ENCODE measurements at places on chromosomes 2 and 18.

- peak; percentile 64 for DNase-seq
Measured at GRCh38 chr2:168758970-168759820, 43.2 kb upstream of the NOSTRIN start.

DNA sequence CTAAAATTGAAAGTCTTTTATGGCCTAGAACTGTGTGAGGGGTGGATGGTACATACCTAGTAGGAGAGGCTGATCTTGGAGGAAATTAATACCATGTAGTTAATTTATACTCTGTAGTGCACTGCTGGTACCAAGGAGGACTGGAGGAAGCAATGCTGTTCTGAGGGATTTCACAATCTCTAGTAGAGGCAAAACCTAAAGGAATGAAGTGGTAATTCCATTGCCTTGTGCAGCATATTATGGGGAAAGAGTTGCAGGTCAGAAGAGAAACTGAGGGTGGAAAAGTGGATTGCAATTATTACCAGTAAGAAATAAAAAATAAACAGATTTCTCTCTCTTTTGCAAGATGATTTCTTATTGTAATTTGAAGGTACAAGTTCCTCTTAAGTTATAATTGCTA lies 2.2 kb downstream of the ABI2 start:
- DNase-seq = no peak

- DNase-seq = no peak
Measured at GRCh38 chr2:11663427-11663826, 6.6 kb downstream of the NTSR2 start.

- DNase-seq = no peak
Measured at GRCh38 chr2:8840475-8841091, 3.2 kb upstream of the KIDINS220 start.

DNA sequence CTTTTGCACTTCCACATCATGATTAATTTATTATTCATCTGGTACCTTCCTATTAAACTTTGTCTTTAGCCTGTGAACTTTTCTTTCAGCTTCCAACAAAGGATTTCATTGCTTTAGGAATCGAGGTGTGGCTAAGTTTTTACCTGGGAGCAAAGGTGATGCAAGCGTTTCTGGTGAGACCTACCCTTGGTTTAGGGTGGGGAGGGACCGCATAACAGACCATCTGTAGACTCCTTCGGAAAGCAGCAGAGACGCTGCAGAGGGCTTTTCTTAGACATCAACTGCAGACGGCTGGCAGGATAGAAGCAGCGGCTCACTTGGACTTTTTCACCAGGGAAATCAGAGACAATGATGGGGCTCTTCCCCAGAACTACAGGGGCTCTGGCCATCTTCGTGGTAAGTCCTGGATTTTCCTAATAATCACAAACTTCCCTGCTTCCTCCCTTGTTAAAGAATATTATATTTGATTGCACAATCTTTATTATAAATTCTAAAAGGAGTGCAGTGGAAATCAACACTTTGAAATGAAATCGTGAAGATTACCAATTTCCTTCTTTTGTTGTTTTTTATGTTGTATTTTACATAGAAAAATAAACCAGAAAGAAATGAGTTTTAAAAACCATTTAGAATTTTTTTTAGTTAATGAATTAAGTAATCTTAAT lies at the start of gene DSG3:
TSS of gene DSG3 (plus strand) at position 212 of the 662 bp plus-strand sequence. CDS start at position 349, 137 bp downstream.
- no peak for DNase-seq

- no peak for DNase-seq
Measured at GRCh38 chr2:211333377-211333776, 777.0 kb downstream of the CPS1 start.

GRCh38 chr18:57973889-57974288 lies 70.1 kb upstream of the NEDD4L start:
- no peak for DNase-seq

DNA sequence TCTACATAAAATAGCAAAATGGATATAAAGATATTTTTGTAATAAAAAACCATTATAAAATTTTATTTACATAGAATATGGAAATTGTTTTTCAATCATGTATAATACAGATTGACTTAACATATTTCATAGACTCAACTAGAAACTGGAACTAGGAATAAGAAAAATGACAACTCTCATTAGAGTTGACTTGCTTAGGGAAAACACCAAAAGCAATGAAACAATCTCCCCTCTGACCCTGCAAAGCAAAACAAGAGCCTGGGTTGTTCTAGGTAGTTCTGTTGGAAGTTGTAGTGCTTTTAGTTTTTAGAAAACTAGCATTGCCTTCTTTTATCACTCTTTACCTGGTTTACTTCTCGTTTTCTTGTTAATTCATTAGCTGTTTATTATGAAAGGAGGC lies 32.2 kb upstream of the MTIF2 start:
- DNase-seq = no peak

GRCh38 chr2:214515111-214515510 lies 104.3 kb downstream of the VWC2L start:
- no peak for DNase-seq

GRCh38 chr2:138565230-138565598 lies 63.6 kb downstream of the SPOPL start:
- DNase-seq = no peak

GRCh38 chr2:24015562-24016375 lies 5.9 kb downstream of the MFSD2B start:
- no peak for DNase-seq

GRCh38 chr2:238288650-238289573 lies 502 bp upstream of the PER2 start:
- peak; percentile 90 for DNase-seq

DNA sequence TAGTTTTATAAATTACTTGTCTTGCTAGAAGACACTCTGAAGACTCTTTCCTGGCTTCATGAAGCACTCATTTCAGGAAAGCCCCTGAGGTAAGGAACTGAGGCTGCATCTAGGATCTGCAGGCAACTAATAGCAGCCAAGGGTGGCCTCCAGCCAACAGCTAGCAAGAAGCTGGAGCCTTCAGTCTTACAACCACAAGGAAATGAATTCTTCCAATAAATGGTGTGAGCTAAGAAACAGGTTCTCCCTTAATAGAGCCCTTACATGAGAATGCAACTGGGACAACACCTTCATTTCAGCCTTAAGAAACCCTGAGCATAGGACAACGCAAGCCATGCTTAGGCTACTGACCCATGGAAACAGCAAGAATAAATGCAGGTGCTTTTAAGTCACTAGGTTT lies 254.6 kb upstream of the RBBP8 start:
- DNase-seq = no peak

- DNase-seq = peak; percentile 34
Measured at GRCh38 chr2:241105641-241106040, 3.6 kb upstream of the MTERF4 start.

DNA sequence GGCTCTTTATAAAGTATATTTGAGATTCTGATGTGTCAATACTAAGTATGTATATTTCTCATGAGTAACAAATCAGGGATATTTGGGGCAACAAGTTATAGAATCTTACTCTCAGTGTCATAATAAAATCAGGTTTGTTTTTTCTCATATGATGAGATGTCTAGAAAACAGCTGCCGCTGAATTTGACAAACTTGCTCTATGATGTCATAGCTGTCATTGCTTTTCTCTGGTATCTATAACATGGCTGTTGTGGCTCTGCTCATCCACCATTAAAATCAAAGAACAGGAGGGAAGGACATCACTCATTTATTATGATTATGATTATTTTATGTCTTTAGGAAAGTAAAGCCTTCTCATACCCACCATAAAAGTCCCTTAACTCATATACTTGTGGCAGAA lies 417.2 kb upstream of the LRRTM4 start:
- DNase-seq = no peak

DNA sequence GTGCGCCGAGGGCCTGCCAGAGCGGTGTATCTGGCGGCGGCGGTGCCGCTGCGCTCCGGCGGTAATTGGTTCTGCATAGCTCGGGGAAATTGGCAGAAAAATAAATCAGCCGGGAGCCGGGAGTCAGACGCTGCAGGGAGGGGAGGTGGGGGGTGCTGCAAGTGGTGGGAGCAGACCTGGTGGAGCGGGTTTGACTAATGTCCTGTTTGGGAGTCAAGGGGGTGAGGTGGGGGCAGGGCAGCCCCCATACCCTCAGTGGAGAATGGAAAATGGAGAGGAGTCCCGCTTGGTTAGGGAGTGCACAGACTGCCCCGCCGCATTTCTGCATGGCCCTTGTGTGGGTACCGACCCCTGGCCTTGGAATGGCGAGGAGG lies 107.3 kb downstream of the DYSF start:
- no peak for DNase-seq

DNA sequence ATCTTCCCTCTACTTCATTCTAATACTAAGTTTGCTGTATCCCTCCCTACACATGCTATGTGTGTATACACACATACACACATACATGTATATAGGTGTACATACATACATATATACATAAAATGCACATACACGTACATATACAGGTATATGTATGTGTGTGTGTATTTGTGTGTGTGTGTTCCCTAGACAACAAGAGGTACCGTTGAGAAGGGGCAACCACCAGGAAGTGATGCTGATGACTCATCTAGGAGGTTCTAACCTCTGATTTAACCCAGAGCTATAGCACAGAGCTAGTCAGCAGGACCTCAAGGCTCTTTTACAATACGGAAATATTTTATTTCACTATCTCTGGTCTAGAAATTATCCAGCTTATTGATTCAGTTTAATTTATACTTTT lies 139.2 kb downstream of the LAMA3 start:
- no peak for DNase-seq

DNA sequence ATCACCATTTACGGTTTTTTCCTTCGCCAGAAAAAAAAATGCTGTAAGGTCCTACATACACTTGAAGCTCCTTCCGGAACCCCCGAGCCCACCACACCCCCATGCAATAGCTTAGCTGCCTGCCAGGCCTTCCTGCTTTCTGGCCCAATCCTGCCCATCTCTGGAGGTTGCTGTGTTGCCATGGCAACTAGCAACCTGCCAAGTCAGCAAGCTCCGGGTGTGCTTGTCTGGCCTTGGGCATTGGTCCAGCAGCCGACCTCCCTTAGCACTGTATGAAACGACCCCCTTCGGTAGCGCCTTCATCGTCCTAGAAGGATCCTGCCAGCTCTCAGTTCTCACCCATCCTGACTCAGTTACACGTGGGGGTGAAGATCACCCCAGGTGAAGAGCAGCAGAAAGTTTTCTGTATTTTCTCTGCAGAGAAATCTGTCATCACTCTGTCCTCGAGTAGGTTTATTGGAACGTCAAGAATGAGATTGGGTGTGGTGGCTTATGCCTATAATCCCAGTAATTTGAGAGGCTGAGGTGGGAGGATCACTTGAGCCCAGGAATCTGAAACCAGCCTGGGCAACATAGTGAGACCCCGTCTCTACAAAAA lies 47.4 kb upstream of the MTCL1 start:
- no peak for DNase-seq

GRCh38 chr18:48829443-48830149 lies 121.2 kb downstream of the SMAD7 start:
- DNase-seq = no peak

DNA sequence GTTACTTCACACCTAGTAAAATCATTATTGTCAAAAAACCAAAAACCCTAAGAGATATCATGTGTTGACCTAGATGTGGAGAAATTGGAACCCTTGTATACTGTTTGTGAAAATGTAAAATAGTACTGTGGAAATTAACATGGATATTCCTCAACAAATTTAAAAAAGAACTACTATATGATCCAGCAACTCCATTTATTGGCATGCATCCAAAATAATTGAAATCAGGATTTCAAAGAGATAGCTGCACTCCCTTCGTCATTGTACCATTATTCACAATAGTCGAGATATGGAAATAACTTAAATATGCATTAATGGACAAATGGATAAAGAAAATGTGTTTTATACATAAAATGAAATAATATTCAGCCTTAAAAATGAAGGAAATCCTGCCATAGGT lies 105.3 kb upstream of the ZC3H15 start:
- no peak for DNase-seq

DNA sequence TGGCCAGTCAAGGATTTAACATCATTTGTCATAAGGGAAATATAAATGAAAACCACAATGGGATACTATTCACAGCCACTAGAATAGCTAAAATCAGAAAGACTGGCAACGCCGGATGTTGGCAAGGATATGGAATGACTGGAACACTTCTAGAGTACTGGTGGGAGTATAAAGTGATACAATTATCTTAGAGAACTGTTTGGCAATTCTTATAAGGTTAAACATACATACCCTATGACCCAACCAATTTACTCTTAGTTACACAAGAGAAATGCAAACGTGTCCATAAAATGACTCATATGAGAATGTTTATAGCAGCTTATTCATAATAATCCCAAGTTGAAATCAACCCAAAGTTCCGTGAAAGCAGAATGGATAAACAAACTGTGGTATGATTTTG lies 35.1 kb downstream of the MAPK4 start:
- DNase-seq = no peak

- DNase-seq = peak; percentile 38
Measured at GRCh38 chr2:99607861-99608491, 118.2 kb upstream of the REV1 start.

- peak; percentile 96 for DNase-seq
Measured at GRCh38 chr2:12211326-12212175, 465.1 kb downstream of the LPIN1 start.

DNA sequence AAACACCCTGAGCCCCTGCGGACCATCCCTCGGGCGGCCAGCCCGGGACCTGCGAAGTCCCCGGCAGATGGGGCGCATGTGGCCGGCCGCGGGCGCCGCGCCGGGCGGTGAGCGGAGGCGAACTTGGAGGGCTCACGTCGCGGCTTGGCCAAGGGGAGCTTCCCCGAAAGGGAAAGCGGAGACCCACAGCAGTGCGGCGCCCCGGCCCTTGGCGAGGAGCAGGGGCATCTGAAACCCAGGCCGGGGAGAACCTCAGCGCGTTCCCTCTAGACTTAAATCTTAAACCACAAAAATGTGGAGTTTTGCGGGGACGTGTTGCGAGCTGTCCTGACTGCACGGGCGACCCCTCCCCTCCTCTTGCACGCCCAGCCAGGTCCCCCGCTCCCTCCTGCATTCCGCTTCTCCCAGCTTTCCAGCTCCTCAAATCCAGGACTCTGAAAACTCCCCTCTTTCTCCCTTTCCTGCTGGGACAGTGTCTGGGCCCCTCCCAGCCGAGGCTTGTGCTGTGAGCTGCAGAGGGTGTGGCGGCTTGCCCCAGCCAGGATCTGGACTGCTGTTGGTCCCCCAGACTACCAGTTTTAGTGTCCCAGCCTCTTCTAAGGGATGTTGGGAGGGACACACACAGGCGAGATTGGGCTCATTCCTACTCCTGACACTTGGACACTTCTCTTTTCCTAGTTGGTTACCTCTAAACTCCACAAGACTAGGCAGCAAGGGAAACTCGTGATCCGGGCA lies 1.3 kb downstream of the FMNL2 start:
- DNase-seq = peak; percentile 48

DNA sequence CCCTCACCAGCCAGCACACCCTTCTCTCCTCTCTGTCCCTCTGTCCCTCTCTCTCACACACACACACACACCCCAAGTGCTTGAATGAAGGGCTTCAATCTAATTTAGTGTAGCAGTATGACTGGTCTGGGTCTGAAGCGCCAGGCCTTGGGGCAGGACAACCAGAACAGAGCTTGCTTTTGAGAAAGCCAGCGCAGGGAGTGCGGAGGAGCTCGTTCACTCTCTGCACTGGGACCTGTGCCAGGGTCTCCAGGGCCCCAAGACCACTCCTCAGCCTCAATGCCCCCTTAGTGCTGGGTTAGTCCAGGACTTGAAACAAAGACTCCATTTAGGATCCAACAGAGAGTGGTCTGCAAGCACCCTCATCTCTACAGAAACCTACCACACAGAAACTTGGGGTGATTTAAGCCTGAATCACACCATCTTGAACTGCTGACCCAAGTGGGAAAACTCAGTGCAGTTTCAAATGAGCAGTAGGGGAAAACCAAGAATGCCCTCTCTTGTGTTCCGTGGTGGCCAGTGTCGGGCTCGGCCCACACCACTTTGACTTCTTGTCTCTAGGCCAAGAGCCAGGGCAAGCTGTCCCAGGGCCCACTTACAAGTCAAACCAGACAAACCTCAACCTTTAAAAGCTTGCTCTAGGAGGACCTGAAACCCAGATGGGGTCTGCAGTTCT lies 66.6 kb upstream of the WIPF1 start:
- no peak for DNase-seq
